Hepatocyte (in vitro differentiated cells): ENCODE measurements at places on chromosomes 5 and 9. TPM values are rescaled to one million over a fixed set of nuclear protein-coding genes. Genes with fewer than 3 reads are reported as not detected.

DNA sequence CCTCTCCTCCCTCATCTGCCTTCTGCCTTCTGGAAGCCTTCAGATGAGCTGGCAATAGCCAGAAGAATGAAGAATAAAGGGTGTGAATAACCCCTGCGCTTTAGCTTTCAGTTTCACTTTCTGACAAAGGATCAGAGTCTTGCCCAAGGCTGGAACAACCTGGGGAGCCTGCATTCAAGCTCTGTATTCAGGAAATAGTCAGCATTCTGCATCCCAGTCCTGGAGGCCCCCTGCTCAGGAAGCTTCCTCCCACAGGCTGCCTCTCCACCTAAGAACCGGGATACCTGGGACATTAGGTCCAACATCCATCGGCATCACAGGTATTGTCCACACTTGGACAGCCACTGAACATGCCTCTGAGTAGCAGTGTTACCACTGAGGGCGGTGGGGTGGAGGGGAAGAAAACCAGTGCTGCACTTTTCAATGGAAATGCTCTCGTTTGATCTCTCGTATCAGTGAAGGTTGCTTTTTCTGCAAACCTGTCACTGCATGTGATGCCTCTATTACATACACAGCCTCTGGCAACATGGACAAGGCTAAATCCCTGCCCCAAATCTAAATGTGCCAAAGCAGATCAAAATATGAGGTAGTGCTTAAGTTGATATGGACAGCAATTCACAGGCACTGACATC, 39.8 kb upstream of the ACO1 start:
- H3K27me3 ChIP-seq = no peaks in the 10 kb centered on the region
- H3K27ac ChIP-seq = no peak overlapping the region
- no peaks in the 10 kb centered on the region for H3K36me3 ChIP-seq

DNA sequence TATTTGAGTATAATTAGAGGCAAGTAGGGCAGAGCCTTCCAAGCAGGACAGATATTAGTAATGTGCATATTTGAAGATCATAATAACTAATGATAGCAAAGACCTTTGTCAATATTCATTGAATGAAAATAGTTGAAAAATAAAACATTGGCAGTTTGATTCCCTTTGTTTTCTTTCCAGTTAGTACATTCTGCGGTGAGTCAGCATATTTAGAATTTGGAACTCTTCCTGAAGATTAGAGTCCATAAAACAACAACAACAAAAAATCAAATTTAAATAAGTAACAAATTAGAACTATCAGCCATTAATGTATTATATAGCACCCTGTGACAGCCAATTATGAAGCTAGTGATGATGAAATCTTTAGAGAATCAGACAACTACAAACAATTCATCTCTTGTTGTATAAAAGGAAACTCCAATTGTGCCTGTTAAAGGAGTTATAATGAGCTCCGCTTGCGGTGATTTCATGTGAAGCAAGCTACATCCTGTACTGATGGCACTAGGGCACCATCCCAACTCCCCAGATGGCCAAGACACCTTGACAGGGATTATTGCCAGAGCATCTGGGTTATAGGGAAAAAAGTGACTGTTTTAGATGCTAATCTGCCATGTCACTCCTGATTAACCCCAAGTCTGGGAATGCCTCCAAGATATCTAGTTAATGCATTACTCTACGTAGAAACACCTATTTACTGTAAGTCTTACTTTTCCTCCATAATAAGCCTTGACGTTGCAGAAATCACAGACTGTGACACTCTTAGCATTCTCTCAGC, 6.8 kb downstream of the IFNA8 start:
- H3K4me3 ChIP-seq = no peak overlapping the region
- H3K4me1 ChIP-seq = no peaks in the 10 kb centered on the region
- no peaks in the 10 kb centered on the region for H3K36me3 ChIP-seq
- H3K27ac ChIP-seq = no peak overlapping the region

DNA sequence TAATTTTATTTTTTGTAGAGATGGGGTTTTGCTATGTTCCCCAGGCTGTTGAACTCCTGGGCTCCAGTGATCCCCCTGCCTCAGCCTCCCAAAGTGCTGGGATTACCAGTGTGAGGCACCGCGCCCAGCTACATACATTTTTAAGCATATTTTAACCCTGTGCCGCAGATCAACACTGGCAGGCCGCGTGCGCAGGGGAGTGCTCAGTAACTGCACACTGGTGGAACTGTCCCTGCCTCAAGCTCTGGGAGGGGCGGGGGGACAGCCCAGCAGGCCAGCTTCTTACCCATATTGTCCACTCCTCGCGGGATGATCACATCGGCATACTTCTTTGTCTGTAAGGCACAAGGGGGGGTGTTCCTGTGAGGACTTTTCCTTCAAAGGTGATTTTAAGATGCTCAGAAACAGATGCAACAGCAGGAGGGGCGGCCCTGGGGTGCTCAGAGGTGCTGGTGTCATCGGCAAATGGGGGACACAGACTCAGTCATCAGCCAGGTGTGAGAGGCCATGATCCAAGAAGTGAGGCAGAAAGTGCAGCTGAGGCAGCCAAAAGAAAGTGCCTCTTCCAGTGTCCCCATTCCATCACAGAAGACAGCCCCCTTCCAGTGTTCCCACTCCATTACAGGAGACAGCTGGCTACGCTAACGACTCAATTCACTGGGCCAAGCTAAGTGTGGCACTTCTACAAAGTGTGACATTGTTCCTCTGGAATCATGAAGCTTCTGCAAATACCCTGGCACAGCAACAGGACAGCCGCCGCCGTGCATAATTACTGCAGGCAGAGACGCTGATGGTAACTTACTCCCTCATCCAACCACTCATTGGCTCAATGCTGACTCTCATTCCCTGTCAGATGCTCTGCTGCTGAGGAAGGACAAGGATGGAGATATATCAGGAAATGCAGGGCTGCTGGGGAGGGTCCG, 5.2 kb downstream of the UCK1 start:
- H3K4me3 ChIP-seq = no peak overlapping the region
- no peaks in the 10 kb centered on the region for H3K27me3 ChIP-seq
- peaks cover 9% of the 10 kb centered on the region for H3K4me1 ChIP-seq
- DNase-seq = no peak
- no peak overlapping the region for H3K27ac ChIP-seq
- H3K36me3 ChIP-seq = no peaks in the 10 kb centered on the region

DNA sequence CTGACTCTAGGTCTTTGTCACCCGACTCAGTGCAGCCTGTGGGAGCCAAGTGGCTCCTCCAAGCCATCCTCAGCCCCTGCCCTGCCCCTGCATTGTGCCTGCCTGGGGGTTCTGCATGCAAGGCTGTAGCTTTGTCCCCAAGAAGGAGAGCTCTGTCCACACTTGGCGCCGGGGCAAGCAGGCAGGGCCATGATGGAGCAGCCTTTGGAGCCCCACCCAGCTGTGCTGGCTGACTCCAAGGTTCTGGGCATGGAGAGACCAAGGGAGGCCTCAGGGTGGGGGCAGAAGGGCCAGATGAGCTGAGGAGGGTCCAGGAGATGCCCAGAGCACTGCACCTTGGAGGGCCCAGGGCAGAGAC, 226.2 kb downstream of the CACNA1B start:
- no peaks in the 10 kb centered on the region for H3K27me3 ChIP-seq
- no peaks in the 10 kb centered on the region for H3K36me3 ChIP-seq
- no peaks in the 10 kb centered on the region for H3K4me1 ChIP-seq
- H3K27ac ChIP-seq = no peak overlapping the region
- H3K4me3 ChIP-seq = no peak overlapping the region

- H3K36me3 ChIP-seq = no peaks in the 10 kb centered on the region
- no peaks in the 10 kb centered on the region for H3K27me3 ChIP-seq
- H3K4me3 ChIP-seq = no peak overlapping the region
Measured at GRCh38 chr9:107875571-107875980, 386.0 kb upstream of the KLF4 start.

- no peak overlapping the region for H3K27ac ChIP-seq
- H3K4me1 ChIP-seq = no peaks in the 10 kb centered on the region
- no peak overlapping the region for H3K4me3 ChIP-seq
- DNase-seq = no peak
Measured at GRCh38 chr5:95520206-95520605, 34.6 kb downstream of the SKIC3 start.

DNA sequence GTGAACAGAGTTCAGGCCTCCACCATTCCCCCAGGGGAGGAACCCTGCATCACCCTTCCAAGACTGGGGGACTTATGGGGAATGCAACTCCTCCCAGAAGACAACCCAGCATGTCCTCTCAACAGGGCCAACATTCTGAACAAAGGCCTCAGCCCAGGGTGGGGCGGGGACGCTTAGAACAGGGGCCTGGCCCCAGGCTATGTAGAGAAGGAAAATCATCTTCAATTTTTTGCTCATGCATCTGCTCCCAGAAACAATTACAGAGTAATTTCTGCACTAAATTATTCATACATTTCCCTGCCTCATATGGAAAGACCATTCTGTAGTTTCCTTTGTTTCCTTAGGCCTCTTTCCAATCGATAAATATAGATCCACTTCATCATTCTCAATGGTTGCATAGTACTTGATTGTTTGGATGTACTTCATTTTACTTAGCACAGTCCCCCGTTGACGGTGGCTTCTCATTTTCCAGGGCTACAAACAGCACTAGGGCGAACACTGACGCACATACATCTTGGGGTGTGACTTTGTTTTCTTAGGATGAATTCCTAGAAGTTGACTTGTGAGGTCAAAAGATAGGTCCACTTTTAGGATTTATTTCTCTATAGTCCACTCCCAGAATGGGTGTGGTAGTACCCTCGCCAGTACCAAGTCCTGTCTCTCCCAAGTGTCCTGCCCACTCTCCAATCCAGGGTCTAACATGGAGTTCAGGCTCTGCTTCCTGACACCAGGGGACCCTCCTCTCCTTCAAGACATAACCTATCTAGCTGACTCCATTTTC, 27.2 kb upstream of the SMU1 start:
- H3K27me3 ChIP-seq = no peaks in the 10 kb centered on the region
- peak; percentile 0 for DNase-seq
- no peak overlapping the region for H3K27ac ChIP-seq
- no peak overlapping the region for H3K4me3 ChIP-seq

DNA sequence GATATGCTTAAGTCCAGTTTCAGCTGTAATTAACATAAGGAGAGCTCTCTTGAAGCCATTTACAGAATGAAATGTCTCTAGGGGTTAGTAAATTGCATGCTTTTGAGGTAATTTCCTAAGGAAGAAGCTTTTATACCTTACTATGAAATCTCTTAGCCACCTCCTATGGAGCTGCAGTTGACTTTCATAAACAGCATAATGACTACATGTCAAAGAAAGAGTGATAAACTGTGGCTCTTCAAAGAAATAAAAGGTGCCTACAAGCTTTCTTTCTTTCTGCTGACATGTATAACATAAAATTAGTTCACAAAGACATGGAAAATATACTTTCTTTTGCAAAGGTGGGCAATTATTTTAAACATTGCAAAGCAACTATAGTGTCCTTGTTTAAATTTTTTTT, 90.8 kb downstream of the TMEM167A start:
- no peak overlapping the region for H3K27ac ChIP-seq
- H3K36me3 ChIP-seq = no peaks in the 10 kb centered on the region
- DNase-seq = no peak
- H3K4me1 ChIP-seq = peaks cover 6% of the 10 kb centered on the region
- no peaks in the 10 kb centered on the region for H3K27me3 ChIP-seq
- H3K4me3 ChIP-seq = no peak overlapping the region

DNA sequence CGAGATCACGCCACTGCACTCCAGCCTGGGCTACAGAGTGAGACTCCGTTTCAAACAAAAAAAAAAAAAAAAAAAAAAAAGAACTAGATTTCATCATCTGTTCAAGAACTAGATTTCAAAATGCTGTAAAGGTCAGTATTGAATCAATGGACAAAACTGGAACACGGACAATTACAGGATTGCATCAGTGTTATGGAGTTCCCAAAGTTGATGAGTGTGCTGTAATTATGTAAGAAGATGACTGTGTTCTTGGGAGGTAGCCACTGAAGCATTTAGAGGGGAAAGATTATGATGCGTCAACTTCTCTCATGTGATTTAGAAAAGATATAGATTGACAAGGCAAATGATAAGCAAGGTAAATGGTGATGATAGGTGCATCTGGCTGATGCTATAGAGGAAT, 6.5 kb downstream of the FAM240B start:
- no peak overlapping the region for H3K27ac ChIP-seq
- peaks cover 11% of the 10 kb centered on the region for H3K27me3 ChIP-seq
- H3K4me3 ChIP-seq = no peak overlapping the region
- peak; percentile 27 for DNase-seq

Gene NTNG2
- 0.20 and 1.8 TPM in 2 replicates for total RNA-seq

Gene SPATA6L
- 1.0 and 2.5 TPM in 2 replicates for total RNA-seq

Gene SLC6A3
- total RNA-seq = not detected in 2 replicates

Gene ZMYND19
- 20.4 and 24.3 TPM in 2 replicates for total RNA-seq

Gene GFPT2
- total RNA-seq = 15.9 and 25.0 TPM in 2 replicates
